ENCODE measurements at places on chromosomes 2 and 18.

DNA sequence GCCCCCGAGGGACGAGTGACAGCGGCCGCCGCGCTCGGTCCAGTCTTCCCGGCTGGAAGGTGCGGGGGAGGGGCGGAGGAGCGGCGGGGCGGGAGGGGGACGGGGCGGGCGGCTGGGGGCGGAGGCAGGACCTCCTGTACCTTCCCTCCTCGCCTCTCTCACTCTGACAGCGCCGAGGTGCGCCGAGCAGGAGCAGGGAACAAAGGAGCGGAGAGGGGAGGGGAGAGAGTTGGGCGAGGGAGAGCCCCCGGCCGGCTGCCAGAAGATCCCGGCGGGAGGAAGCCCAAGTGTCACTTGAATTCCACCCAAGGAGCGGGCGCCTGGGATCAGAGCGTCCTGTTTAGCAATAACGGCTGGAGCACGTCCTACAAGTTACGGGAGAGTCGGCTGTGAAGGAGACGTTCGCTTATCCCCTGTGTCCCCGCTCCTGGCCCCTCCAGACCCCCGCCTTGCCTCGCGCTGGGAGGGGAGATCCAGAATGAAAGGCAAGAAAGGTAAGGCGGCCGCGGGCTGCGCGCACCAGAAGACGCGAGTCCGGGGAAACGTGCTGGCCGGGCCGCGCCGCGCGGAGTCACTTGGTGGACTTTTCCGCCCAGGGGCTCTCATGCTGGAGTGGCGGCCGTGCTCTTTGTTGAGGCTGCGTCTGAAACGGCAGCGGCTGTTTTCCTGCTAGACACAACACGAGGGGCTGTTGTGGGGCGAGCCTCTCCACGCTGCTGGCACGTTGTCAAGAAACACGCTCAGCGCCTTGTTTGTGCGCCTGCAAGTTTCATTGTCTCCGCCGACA is at the start of gene TGIF1:
Gene TGIF1, plus strand, starts transcription at position 161 of the 787 bp plus-strand sequence. Its CDS starts 318 bp downstream, at position 479.
- peak; percentile 91 for DNase-seq

DNA sequence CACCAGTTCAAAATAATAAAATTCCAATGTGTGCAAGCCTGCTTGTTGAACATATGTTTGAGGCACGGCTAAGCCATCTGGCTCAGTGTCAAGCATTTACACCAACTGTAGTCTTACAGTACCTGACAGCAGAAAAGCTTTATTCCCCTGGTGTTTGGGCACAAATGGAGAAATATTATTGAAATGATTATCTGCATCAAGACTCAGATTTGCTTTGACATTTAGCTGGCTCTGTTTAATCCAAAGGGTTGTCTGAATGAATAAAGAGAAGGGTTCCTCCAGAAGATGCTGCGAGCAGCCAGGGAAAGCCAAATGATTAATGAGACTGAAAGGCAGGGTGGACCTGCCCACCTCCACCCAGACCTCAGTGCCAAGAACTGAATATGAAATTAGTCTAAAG is 393.2 kb upstream of the GALNT5 start:
- no peak for DNase-seq

DNA sequence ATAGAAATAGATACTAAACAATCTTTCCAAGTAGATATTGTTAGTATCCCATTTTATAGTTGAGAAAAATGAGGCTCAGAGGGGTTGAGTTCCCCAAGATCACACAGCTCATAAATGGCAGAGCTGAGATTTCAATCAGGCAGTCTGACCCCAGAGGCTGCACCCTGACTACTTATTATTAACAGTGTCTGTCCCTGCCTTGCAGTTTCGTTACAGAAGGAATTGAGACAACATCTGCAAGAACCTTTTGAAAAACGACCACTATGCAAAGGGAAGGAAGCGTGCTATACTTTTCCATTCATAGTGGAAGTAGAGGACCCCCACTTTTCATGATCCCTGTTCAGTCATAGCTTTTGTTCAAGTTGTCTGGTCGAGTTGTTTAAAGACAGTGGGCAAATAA is 53.2 kb upstream of the SEC11C start:
- no peak for DNase-seq

- no peak for DNase-seq
Measured at GRCh38 chr18:69127873-69128500, 272.7 kb upstream of the DOK6 start.

- no peak for DNase-seq
Measured at GRCh38 chr18:26267357-26267930, 41.2 kb downstream of the TAF4B start.

DNA sequence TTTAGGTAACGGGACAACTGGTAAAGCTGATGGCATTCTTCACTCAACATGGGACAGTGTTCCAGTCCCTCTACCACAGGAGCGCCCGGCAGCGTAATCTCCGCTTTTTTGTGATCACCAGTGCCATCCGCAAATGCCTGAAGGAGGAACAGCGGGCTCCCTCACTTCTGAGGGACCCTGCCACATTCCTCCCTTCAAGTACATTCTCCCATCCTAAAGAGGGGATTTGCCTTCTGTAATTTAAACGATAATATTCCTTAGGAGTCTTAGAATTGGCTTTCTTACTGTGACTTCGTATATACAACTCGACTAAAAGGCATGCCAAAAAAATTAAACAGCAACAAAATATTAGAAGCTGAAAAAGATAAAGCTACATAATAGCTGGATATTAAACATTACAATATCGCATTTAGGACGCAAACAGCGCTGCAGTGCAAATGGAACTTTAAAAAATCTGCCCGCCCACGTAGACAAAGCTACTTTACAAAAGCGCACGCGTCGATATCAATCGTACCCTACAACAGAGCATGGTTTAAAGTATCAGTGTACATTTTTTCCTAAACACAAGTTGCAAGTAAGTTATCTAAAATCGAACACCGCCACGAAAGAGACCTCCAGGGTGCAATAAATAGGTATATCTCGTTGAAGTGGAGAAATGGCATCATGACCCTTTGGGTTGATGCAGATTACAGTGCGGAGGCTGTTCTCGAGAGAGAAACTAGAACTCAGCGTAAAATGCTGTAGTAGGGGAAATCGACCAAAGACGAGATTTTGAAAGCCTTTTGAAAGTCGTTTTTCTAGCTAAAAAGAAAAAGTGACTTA is 2.3 kb upstream of the VSNL1 start:
- peak; percentile 25 for DNase-seq

GRCh38 chr2:128108166-128108565 is 17.2 kb downstream of the UGGT1 start:
- DNase-seq: no peak

GRCh38 chr2:75100011-75100800 is 99.1 kb downstream of the TACR1 start:
- DNase-seq: peak; percentile 46

DNA sequence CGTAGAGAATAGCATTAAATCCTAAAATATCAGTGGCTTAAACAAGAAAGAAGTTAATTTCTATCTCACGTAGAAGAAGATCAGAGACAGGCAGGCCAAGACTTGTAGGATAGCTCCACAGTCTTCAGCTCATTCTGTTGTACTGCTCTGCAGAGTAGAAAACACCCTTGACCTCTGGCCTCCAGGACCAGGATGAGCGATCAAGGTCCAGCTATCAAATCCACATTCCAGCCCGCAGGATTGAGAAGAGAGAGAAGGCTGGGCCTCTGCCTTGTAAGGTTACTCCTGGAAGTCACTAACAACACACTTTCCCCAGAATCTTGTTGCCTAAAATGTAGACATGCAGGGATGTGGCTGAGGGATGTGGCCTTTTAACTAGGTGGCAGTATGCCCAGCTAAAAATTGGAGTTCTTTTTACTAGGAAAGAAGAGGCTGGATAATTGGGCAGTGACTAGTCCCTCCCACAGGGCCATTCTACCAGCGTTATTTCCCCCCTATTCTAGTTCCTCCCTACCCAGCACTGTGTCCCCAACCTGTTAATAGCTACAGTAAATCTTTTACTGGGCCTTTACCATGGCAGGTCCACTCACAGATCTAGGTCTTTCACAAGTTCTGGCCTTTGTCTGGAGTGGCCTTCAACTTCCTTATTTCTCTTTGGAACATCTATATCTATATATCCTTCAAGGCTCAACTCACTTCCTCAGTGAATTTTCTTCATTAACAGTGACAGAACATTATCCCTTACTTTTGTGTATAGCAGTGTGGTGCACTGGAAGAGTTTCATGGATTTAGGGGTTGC is 165.0 kb downstream of the DIS3L2 start:
- no peak for DNase-seq

DNA sequence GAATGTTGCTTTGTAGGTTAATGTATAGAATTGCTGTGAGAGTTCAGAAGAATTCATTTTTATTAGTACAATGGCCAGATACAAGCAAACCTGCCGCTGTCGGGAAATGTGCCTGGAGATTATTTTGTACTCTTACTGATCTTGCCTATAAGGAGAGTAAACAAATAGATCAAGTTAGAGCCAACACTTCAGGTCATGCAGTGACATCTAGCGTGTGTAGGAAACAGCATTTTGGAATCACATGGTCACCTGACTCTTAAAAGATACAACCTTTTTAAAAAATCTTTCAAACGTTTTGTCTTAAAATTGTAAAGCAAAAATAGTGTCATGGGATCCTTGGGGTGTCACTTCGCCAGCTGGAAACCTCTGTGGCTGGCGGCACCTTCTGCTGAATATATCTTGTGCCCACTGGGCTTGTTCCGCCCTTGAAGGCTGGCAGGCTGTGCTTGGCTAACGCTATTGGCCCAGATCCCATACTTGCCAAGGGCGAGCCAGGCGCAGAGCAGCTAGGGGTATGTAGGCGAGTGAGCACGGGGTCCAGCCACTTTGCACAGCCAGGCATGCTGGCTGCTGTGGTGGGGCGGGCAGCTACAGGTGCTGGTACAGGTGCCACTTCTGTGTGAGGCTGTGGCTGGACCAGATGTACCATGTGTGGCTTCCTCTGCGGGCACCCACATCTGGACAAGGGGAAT is 19.5 kb upstream of the RPRM start:
- peak; percentile 19 for DNase-seq

DNA sequence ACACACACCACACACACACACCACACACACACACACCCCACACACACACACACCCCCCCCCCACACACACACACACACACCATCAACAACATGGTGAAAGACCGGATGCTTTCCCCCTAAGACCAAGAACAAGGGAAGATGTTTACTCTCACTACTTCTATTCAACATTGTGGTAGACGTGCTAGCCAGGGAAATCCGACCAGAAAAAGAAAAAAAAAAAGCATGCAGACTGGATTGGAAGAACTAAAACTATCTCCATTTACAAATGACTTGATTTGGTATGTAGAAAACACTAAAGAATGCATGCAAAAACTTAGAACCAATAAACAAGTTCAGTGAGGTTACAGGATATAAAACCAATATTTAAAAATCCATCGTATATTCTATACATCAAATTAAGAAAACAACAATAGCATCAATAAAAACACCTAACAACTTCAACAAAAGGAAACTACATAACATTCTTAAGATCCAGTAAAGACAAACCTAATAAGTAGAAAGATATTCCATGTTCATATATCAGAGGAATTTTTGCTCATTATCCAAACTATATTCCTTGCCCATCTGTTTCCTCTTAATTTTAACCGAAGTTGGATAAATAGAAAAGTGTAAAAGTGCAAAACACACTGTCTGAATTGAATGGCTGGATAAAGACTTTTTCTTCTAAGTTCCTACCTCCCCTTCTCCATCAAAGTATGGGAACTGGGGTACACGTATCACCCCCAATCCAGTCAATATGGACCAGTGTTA is 51.5 kb upstream of the RNU4ATAC start:
- no peak for DNase-seq

DNA sequence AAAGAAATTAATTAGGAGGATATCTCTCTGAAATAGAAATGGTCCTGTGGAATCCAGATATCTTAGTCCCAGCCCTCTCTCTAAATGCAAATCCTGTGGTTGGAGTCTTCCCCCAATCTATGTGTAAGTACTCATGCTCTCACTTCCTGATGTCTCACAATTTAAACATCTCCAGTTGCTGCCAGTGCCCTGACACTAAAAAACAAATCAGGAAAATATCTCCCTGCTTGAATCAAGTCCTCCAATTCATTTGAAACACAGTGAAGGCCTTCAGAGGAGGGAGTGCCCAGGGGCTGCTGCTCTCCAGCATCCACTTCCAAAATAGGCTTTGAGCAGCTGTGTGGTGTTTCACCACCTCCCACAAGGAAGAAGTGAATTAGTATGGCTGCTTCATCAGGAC is 413.8 kb downstream of the RAD51AP2 start:
- no peak for DNase-seq

- DNase-seq: peak; percentile 56
Measured at GRCh38 chr2:192546565-192546964, 351.8 kb upstream of the TMEFF2 start.

Data from MCF 10A (cell line).